ENCODE measurements at places on chromosomes 7 and 10.

DNA sequence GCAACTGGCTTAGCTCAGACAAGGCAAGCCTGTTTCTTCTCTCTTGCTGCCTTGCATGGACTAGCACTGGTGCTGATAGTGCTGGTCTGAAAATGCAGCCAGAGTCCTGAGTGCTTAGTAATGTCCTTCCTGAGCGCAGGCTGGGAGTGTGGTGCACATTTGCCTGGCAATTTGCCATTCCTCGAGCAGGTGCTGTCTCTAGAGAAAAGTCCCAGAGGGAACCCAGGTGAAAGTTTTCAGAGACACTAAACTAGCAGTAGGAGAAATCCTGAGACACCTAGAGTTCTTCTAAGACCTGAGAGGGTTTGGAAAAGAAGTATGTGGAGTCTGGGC, 1.9 kb downstream of the SFTPD start:
- no peak for DNase-seq

GRCh38 chr10:108095932-108096925, 931.7 kb upstream of the SORCS1 start:
- DNase-seq, result no peak

- no peak for DNase-seq
These were observed 315.1 kb downstream of the BBS9 start for GRCh38 chr7:33444511-33444910.

GRCh38 chr10:130571674-130572073, 435.5 kb downstream of the GLRX3 start:
- DNase-seq, result no peak

DNA sequence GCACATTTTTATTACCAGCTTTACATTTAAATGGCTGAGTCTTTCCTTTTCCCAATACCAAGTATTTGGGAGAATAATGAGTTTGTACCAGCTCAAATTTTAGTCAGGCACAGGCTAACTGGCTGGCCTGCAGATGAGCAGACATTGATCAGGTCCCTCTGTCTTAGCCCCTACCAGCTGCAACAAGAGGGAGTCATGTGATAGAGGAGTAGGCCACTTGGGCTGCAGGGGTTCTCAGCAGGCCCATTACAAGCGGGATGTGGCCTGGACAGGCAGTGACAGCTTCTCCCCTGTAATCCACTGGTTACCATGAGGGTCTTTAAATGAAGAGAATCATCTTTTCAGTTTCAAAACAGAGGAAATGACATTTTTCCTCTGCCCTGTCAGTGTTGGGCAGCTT, 283.6 kb downstream of the SUGCT start:
- DNase-seq, result no peak

- DNase-seq, result no peak
These were observed 390.0 kb downstream of the TNS3 start for GRCh38 chr7:47191876-47192291.

DNA sequence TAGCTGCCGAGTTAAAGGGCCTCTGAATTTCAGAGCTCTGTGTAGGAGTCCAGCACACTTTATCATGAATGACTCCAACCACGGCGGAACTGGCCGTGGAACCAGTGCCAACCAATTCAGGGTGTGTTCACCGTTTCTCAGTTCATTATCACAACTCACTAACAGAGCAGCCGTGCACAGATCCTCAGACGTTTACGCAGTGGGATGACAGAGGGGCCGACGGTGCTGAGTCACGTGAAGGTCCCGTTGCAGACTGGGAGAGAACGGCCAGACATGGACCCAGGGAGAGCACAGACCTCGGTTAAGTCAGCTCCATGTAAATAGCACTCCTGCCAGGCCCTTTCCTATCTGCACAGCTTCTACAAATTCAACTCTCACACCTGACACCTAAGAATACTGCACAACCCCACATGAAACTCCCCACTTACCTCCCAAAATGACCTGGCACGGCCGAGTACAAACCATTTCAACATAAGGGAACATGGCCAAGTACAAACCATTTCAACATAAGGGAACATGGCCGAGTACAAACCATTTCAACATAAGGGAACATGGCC, 95.5 kb downstream of the DIP2C start:
- no peak for DNase-seq

GRCh38 chr10:35308809-35309208, 27.5 kb upstream of the CCNY start:
- DNase-seq, result no peak

DNA sequence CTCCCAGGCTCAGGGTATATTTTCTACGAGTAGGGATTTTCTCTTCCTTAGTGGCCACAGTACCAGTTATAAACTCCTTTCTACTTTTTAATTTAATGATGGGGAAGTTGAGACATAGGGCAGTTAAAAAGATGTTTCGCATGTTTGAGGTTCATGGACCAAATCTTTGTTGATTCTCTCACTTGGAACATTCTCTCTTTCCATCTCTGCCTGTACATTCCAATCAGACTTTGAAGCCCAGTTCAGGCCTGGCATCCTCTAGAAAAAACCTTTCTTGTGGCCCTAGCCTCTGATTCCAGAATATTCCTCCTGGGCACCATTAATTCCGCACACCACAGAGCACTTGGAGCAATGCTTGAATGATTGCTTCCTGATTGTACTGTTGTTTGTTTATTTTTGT, 18.5 kb downstream of the SLC13A4 start:
- DNase-seq, result no peak

- DNase-seq, result no peak
These were observed 17.4 kb downstream of the RBP3 start for GRCh38 chr10:47365431-47366180.

- no peak for DNase-seq
These were observed 41.1 kb downstream of the VIPR2 start for GRCh38 chr7:159103382-159104187.

GRCh38 chr10:30169342-30169741, 110.0 kb upstream of the JCAD start:
- no peak for DNase-seq

- no peak for DNase-seq
These were observed 53.4 kb downstream of the FOXL3 start for GRCh38 chr7:343227-343822.

DNA sequence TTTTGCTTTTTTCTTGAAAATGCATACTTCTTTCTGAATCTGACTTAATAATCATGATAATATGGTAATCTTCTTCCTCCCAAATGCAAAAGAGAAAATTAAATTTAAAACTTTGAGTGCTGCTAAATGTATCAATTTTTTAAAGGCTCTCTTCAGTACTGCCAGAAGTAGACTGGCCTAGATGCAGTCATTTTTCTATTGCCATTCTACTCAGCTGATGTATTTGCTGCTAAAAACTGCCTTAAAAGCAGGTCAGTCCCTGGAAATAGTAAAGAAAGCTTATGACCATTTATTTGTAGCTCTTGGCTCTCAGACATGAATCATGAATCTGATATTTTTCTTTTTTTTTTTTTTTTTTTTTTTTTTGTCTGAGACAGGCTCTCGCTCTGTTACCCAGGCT, 28.5 kb downstream of the NAPEPLD start:
- DNase-seq, result no peak

Data from stimulated activated CD8-positive, alpha-beta memory T cell treated with anti-CD3 and anti-CD28 coated beads, Interleukin-7, amount 100 ng/mL, for 48 hours (primary cell).